GM12864 (cell line): ENCODE measurements at places on chromosomes 4 and X.

- no peak for DNase-seq
These were observed 18.4 kb downstream of the IQSEC2 start for GRCh38 chrX:53262918-53263394.

GRCh38 chr4:61877893-61878292 is 677.8 kb downstream of the ADGRL3 start:
- DNase-seq, result no peak

DNA sequence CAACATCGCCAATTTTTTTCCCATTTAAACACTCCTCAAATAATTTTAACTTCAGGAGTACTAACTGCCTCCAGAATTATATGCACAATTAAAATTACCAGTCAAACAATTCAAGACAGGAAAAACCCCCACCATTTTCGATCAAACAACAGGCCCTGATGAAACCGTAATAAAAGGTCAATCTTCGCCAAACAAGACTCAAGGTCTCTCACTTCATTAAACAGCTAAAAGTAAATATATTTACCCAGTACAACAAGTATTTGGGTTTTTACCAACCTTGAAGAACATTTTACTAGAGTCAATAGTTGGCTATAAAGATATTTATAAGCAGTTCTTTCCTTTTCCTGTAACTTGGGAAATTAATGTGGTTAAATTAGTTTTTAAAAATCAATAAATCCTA is 28.3 kb downstream of the RFC1 start:
- no peak for DNase-seq

DNA sequence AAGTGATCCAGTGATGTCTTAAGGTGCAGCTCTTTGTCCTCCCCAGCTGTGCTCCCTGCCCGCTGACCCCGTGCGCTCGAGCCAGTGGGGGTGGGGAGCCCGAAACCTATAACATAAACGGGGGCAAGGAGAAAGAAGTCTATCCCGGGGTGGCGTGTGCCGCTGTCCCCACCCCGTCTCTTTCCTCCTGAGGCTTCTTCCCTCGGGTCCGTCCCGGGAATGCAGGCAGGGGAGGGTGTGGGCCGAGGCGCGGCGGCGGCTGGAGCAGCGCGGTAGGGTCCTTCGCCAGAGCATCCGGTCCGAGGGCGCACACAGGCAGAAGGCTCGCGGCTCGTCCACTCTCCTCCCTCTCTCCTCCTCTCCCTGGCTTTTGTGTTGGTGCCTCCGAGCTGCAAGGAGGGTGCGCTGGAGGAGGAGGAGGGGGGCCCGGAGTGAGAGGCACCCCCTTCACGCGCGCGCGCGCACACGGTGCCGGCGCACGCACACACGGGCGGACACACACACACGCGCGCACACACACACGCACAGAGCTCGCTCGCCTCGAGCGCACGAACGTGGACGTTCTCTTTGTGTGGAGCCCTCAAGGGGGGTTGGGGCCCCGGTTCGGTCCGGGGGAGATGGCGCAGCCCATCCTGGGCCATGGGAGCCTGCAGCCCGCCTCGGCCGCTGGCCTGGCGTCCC is at the start of gene RAB33A:
Gene RAB33A, plus strand, starts transcription at position 517 of the 681 bp plus-strand sequence. Its CDS starts 101 bp downstream, at position 618.
- DNase-seq, result no peak

DNA sequence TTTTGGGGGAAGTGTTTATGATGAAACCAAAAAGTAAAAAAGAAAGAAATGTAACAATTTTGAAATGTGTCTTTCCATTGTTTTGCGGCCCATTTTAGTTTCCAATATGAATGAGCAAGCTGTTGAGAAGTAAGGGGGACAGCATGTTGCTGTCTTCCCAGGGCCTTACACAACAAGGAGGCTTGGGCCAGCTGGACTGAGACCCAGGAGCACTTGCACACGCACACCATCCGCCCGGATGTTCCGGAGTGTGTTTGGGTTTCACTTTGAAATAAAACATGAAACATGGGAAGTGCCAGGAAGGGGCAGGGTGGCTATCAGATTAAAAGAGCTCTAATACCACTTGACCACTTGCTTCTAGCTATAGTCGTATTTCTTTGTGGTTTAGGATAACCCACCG is 144.4 kb downstream of the NHS start:
- DNase-seq, result no peak

GRCh38 chr4:138535316-138535715 is 293.2 kb upstream of the SLC7A11 start:
- no peak for DNase-seq

DNA sequence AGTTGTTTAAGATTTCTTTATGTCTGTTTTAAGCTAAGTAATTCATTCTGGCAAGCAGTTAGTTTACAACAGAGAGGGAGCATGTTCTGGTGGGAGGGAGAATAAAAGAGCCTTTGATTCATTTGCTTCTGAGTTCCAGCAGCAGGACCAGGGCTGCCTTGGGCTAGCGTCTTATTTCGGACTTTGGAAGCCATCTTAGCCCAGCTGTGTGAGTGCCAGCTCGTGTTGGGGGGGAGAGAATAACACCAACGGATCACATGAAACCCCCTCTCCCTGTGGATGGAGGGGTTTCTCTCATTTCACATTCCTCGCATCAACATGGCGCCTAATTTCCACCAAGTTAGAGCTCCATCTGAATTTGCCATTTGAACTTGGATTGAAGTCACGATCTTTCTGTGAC is 7.4 kb downstream of the GAB1 start:
- DNase-seq, result no peak

- DNase-seq, result no peak
These were observed 243.3 kb downstream of the FSTL5 start for GRCh38 chr4:161920304-161921052.

GRCh38 chr4:2487632-2488031 is 18.7 kb downstream of the RNF4 start:
- DNase-seq, result no peak

DNA sequence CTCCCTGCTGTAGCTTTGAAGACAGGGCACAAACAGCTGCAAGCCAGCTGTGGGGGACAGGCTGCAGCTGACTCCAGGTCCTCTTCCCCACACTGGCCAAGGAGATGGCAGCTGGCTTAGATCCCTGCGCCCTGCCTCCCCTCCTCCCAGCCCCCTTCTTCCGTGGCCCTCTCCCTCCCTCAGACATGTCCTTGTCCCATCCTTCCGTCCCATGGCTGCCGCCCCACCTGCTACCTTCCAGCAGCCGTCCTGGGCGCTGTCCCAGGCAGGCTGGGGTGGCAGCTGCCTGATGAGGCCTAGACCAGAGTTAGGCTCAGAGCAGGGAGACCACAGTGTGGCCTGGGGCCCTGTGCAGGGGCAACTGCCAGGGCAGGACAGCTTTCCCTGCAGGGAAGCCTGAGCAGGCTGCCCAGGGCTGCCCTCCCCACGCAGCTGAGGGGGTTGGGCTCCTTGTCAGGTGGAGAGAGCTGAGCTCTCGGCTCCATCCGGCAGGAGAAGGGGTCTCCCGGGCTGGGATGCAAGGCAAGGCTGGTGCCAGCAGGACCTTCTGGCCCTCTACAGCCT is 3.3 kb upstream of the BGN start:
- DNase-seq, result no peak

DNA sequence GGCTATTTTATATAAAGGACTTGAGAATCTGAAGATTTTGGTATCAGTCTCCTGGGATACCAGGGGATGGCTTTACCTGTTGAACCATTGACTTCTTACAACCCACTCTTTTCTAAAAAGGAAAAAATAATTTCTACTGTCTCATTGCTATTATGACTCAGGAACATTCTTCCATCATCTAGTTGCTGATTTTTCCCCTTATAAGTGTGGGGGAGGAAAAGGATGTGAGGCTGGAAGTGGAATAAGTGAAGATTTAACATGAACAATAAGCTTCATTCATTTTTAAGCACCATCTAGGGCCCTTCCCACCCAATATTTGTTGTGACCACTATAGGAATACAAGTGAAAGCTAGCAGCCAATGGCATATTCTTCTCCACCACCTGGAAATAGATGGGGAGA is 10.6 kb upstream of the MND1 start:
- DNase-seq, result no peak

- no peak for DNase-seq
These were observed 224.5 kb upstream of the CENPE start for GRCh38 chr4:103422467-103423219.

DNA sequence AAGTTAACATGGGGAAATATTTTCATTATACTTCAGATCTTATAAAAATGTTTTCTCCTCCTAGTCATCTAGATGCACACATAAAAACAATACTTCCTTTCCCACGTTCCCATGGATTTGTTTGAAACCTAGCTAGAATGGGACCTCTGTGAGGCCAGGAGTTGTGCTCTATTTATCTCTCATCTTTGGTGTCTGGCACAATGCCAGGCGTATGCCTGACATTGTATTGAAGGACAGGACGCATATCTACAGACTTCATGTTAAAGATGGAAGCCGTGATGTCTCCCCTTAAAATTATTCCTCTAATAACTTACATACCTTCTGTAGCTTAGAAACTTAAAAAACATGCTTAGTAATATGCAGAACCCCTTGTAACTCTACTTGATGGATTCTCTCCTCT is 394.5 kb upstream of the FAT1 start:
- DNase-seq, result no peak

- no peak for DNase-seq
These were observed 282.0 kb upstream of the GRID2 start for GRCh38 chr4:92021788-92022187.

DNA sequence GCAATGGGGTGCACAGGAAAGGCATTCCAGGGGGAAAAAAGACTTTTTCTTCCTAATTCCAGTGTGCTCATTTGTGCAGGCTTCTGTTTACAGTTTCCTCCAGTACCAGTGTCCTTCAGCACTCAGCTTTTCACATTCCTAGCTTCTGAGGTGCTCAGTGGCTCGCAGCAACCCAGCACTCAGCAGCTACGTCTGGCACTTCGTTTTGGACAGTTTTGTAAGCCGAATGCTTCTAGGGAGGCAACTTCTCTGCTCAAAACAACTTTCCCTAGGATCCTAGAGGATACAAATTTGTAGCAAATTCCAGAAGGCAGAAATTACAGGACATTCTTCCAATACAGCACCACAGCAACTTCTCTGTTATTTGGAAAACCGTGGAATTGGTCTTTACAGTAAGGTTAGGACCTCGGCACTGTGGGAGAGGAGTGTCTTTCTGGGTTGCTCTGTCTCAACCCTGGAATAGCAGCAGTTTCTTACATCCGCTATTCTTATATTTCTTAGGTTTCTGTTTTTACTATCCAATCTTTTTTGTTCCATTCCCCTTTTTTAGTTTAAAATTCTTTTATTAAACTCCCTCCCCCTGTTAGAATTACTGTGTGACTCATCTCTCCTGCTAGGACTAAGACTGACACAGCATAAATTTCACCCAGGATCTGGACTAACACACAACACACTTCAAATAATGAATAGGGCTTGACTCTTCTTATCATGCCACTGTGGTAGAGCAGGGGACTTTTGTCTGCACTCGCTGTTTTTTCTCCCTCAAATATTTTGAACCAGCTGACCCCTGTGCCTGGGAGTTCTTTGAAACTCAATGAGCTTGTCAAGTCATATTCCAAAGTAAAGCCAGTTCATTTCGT is 1314.7 kb downstream of the FSTL5 start:
- no peak for DNase-seq

GRCh38 chr4:93788712-93789111 is 39.8 kb upstream of the ATOH1 start:
- no peak for DNase-seq

DNA sequence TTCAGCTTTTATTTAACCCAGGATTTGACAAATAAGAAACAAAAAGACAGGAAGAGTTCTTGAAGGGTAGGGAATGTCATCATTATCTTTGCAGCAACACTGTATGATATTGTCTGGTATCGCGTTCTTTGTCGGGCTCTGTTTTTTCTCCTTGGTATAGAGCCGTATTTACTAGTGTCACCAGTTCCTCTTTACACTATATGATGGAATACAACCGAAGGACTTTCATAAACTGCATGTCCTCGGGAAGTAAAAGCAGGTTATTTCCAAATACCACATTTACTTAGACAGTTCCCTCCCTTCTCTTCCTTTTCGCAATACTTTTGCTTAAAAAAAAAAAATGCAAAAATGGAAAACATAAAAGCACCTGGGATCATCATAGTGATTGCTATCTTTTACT is 96.6 kb upstream of the IL13RA1 start:
- no peak for DNase-seq

- no peak for DNase-seq
These were observed 19.1 kb upstream of the MAD2L1 start for GRCh38 chr4:120085705-120086104.

DNA sequence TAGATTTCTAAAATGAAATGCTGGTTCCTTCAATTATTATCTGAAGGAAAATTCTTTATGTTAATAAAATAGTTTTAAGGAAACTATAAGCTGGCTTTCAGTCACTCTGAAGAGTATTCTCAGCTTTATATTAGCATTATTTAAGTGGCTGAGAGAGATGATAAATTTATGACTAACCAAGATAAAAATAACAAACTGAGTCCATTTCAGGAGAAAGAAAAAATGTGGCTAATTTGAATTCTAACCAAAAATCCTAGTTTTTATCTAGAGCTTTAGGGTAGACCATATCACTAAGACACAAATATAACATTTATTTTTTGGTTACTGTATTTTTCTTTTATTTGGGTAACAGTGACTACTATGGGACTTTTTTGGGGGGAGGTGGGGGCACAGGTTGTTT is 59.4 kb upstream of the NAP1L5 start:
- DNase-seq, result no peak

DNA sequence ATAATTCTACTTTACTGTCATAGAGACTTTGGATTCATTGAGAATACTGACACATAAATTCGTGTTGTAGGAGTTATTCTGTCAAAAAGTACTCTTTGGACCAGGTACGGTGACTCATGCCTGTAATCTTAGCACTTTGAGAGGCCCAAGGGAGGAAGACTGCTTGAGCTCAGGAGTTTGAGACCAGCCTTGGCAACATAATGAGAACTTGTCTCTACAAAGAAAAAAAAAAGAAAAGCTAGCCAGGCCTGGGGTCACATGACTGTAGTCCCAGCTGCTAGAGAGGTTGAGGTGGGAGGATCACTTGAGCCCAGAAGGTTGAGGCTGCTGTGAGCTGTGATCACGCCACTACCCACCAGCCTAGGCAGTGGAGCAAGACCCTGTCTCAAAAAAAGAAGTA is 54.9 kb downstream of the WDR19 start:
- no peak for DNase-seq

GRCh38 chr4:169110633-169111032 is 100.6 kb upstream of the CBR4 start:
- no peak for DNase-seq

DNA sequence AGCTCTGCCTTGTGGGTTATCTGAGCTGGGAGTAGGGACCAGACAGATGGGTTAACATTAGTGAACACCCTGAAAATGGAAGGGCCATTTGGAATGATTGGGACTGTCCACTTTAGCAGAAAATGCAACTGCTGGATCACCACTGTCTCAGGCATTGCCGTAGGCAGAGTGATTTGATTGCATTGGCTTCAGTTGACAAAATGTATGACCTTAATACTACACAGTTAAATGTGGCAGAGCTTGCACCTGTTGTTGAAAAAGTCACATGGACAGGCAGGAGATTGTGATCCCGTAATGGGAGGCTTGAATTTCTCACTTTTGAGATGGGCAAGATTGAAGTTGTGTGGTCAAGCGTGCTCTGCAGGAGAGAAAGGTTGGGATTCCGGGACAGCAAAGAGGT is 166.5 kb upstream of the PUDP start:
- DNase-seq, result no peak

DNA sequence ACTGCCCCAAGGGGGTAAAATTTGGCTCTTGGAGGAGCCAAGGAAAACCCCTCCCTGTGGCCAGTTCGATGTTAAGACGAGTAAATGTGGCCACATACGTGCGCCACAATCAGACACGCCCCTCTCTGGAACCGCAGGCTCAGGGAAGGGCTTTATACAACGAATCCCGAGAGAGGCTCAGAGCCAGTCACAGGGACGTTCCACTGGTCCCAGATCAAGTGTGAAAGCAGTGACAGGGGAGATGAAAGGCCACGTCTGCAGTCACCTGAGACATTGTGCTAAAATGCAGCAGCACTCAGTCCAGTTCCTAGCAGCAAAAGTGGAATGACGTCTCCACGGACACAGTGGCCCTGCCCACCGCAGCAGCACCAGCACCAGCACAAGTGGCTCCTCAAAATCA is 68.0 kb downstream of the ACOX3 start:
- no peak for DNase-seq
